ENCODE measurements at places on chromosomes 5 and 9.
A peak's percentile ranks its signal among the peaks of the same experiment; 100 is the strongest.

DNA sequence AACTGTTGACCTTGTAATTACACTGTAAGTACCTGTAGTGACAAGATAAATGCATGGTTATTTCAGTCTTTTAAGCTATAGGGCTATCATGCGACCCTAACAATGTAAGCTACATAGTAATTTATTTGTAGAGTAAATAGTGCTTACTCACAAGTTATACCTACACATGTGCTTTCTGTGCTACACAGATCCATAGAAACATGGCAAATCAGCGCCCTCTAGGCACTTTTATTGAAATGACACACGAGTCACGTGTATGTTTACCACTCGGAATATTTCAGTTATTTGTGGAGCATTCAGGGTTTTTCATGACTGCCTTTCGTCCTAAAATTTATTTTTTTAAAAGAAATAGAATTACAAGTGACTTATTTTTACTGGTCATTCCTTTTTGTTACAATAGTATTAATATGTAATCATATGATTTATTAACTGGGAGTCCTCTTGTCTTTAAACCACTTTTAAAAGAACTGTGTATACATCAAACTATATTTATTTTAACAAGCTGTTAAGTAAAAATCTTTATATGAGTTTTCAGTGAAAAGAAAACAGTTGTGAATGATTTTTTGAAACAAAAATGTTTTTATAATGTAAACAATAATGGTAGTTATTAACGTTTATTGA lies 1242.3 kb upstream of the WWC1 start:
- H3K4me3 ChIP-seq: no peak overlapping the region
- DNase-seq: no peak
- H3K27ac ChIP-seq: no peak overlapping the region
- H3K36me3 ChIP-seq: no peaks in the 10 kb centered on the region
- no peaks in the 10 kb centered on the region for H3K4me1 ChIP-seq

- no peaks in the 10 kb centered on the region for H3K36me3 ChIP-seq
- no peaks in the 10 kb centered on the region for H3K27me3 ChIP-seq
- H3K27ac ChIP-seq: no peak overlapping the region
These were observed 23.2 kb upstream of the RNF20 start for GRCh38 chr9:101510459-101510858.

DNA sequence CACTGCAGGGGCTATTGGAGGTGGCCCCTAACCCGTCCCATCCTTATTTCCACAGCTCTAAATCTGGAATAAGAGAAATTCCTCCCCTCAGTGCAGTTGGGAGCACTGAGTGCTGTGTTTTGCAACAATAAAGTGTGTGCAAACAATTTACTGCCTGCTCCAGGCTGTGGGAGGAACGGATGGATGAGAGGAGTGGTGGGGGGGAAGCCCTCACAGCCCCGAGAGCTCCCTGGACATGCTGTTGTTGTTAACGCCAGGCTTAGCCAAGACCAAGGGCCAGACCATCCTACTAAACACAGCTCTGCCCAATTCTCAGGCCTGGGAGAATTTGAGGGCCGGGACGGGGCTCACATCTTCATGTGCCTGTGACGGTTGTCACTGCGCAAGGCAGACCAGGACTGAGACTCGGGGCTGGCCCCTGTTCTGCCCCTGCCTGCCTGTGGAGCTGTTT lies 200.2 kb downstream of the DAB2IP start:
- no peaks in the 10 kb centered on the region for H3K27me3 ChIP-seq
- H3K27ac ChIP-seq: no peak overlapping the region
- H3K4me1 ChIP-seq: no peaks in the 10 kb centered on the region
- no peak overlapping the region for H3K4me3 ChIP-seq

- DNase-seq: no peak
- peaks cover 8% of the 10 kb centered on the region for H3K4me1 ChIP-seq
- H3K27me3 ChIP-seq: peaks cover 27% of the 10 kb centered on the region
These were observed 10.6 kb downstream of the UNC5A start for GRCh38 chr5:176820937-176821336.

DNA sequence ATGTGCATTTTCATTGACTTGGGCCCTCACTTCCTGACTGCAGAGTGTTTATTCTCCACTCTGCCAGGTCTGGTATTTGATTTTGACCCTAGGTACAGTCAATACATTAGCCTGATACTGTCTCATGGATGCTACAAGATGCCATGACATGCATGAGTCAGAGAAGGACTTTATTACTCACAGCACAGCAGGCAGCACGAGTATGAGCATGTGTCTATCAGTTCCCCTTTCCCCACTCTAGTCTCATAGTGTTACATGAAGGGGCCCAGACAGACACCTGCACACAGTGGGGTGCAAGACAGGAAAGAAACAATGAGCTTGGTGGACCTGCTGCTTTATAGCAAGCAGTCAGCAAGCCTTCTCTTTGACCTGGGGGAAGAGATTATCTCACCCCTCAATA lies 19.6 kb downstream of the ITGA2 start:
- H3K27ac ChIP-seq: no peak overlapping the region
- no peak overlapping the region for H3K4me3 ChIP-seq
- no peaks in the 10 kb centered on the region for H3K27me3 ChIP-seq
- H3K36me3 ChIP-seq: no peaks in the 10 kb centered on the region
- DNase-seq: no peak
- H3K4me1 ChIP-seq: peaks cover 4% of the 10 kb centered on the region

DNA sequence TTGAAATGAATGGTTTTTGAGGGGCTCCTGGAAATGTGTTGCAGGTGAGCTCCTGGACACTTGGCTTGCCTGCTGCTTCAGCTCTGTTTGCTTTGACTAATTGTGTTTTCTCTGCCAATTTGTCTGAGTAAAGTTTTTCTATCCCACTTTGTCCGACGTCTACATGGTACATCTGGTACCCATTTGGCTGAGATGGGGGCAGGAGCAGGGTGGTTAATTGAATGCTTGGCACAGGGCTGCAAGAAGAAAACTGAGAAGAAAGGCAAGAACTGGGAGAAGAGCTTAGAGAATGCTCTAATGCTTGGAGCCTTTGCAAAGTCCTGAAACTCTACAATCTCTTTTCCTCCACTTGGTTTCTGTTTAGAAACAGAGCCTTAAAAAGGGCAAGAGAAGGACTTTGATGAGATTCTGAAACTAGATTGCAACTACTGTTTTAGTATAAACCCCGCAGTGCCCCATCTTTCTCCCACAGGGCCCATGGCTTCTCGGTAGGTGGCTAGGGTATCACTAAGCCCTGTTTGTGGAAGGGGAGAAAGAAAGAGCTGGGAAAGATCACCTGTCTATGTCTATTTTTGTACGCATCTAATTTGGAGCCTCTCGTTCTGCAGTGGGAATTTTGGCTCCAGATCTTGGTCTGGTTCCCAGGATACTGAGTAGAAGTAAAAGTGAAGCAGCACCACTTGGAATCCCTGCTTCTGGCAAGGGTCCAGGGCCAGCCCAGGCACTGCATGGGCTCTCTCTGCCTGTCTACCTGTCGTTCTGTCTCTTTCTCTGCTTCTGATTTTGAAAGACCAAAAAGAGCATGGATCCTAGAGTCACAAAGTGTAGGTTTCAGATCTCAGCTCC lies 214.4 kb downstream of the SEMA6A start:
- H3K27ac ChIP-seq: no peak overlapping the region
- no peaks in the 10 kb centered on the region for H3K36me3 ChIP-seq
- H3K27me3 ChIP-seq: no peaks in the 10 kb centered on the region
- no peaks in the 10 kb centered on the region for H3K4me1 ChIP-seq

DNA sequence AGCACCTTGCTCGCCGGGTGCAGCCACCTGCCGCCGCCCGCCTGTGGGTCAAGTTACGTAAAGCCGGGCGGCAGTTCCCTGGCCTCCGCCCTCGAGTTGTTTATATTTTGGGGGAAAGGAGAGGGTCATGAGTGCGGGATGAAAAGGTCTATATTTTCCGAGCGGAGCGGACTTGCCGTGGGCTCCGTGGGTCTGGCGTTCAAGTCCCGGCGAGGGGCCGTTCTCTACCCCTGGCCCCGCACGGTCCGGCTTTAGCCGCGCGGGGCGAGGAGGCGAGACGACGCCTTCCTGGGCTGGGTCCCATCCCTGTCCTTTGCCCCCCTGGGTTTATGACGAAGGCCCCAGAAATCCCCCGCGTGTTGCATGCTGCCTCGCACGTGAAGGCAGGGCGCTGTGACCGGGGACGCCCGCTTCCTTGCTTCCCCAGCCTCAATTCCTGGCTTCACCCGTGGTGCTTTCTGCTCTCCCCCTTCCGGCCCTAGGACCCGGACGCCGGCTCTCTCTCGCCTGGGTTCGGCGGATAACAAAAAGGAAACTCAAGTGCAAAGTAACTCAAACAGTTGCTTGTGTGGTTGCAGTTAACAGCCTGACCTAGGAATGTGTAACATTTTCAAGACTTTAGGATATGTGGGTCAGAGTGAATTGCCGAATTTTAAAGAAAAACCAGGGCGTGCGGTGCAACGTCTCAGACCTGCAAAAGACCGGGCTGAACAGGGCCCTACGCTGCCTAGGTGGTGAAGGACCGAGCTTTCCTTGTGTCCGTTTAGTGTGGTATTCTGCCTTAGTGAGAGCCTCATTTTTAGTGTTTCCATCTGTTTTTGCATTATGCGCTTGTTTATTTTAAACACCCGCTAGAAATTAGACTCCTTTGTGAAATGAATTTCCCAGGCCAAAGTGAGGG lies 810 bp downstream of the VPS13A start:
- DNase-seq: peak; percentile 52
- H3K4me1 ChIP-seq: peaks cover 17% of the 10 kb centered on the region
- H3K36me3 ChIP-seq: no peaks in the 10 kb centered on the region
- H3K27ac ChIP-seq: peak overlapping the region; percentile 79

DNA sequence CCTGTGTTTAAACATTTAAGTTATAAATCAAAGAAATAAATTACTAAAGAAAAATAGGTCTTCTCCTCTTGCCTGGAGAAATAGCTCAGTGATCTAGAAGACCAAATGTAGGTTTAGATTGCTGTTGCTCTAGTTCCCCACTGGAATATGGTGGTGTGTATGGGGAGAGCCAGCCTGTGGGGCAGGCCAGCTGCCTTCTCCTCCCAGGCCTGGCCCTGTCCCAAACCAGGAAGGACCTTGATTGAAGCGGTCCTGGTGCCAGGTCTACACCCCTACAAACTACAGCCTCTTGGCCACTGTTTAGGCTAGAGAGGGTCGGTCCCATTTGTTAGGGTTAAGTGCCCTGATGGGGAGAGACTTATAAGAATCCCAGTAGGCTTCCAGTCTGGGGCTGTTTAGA lies 35.4 kb downstream of the MAN2A1 start:
- H3K4me3 ChIP-seq: no peak overlapping the region
- H3K27me3 ChIP-seq: no peaks in the 10 kb centered on the region
- no peak for DNase-seq
- H3K36me3 ChIP-seq: no peaks in the 10 kb centered on the region
- H3K4me1 ChIP-seq: no peaks in the 10 kb centered on the region

GRCh38 chr9:134870746-134871662 lies 9.6 kb upstream of the FCN2 start:
- no peak overlapping the region for H3K27ac ChIP-seq
- H3K27me3 ChIP-seq: no peaks in the 10 kb centered on the region
- H3K36me3 ChIP-seq: no peaks in the 10 kb centered on the region
- no peaks in the 10 kb centered on the region for H3K4me1 ChIP-seq

DNA sequence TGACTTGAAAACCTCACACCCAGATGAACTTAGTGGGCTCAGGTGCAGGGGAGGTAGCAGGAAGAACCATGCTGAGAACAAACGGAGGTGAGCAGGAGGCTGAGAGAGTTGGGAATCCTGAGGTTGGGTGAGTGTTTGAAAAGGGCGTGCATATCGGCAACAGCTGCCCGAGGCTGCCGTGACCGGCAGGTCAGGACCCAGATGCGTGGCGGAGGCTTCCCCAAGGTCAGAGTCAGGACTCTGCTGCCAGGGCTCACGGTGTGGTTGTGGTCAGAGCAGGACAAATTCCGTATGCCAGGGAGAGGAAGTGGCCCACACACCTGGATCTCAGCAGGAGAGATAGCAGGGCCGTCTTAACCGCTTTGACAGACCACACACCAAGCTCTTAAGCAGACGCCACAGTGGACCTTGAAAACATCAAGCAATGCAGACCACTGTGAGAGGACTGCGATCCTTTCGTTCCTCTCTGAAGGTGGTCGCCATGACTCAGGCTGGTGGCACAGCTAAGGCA lies 43.1 kb downstream of the ADAMTS16 start:
- H3K4me1 ChIP-seq: no peaks in the 10 kb centered on the region
- no peaks in the 10 kb centered on the region for H3K36me3 ChIP-seq
- no peak overlapping the region for H3K4me3 ChIP-seq

- no peak for DNase-seq
- H3K4me3 ChIP-seq: no peak overlapping the region
- no peaks in the 10 kb centered on the region for H3K4me1 ChIP-seq
These were observed 309.0 kb downstream of the IRX1 start for GRCh38 chr5:3904584-3904983.

- DNase-seq: no peak
- H3K27me3 ChIP-seq: no peaks in the 10 kb centered on the region
- H3K27ac ChIP-seq: no peak overlapping the region
These were observed 10.2 kb downstream of the PPARGC1B start for GRCh38 chr5:149740341-149740740.

- H3K36me3 ChIP-seq: no peaks in the 10 kb centered on the region
- no peak for DNase-seq
- no peaks in the 10 kb centered on the region for H3K27me3 ChIP-seq
- H3K27ac ChIP-seq: no peak overlapping the region
These were observed 243.8 kb downstream of the KDM4C start for GRCh38 chr9:7001571-7001970.

- H3K27ac ChIP-seq: no peak overlapping the region
- H3K4me1 ChIP-seq: no peaks in the 10 kb centered on the region
- no peaks in the 10 kb centered on the region for H3K27me3 ChIP-seq
- no peak overlapping the region for H3K4me3 ChIP-seq
These were observed 269.2 kb upstream of the ELAVL2 start for GRCh38 chr9:24095246-24095645.

DNA sequence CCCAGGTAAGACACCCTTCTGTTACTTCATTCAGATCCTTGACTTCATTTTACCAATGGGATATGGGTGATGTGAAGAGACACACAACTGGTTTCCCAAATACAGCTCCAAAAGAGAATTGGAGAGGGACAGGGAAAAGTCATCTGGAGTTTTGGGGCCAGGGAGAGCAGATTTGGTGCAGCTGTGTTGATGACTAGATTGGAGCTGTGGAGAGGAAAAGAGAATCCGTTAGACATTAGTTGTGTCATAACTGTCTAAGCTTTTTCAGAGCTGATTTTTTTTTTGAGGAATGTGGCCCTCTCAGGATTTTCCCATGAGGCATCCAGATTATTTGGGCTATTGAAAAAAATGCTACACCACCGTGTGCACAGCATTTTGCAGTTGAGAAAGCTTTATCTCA lies 423.4 kb downstream of the DMAC1 start:
- DNase-seq: no peak
- H3K4me3 ChIP-seq: no peak overlapping the region
- H3K27ac ChIP-seq: no peak overlapping the region
- no peaks in the 10 kb centered on the region for H3K27me3 ChIP-seq
- H3K4me1 ChIP-seq: no peaks in the 10 kb centered on the region

- no peak overlapping the region for H3K4me3 ChIP-seq
- H3K36me3 ChIP-seq: no peaks in the 10 kb centered on the region
- H3K27me3 ChIP-seq: no peaks in the 10 kb centered on the region
- H3K27ac ChIP-seq: no peak overlapping the region
- no peaks in the 10 kb centered on the region for H3K4me1 ChIP-seq
These were observed 67.1 kb downstream of the ALDH7A1 start for GRCh38 chr5:126527892-126528291.
